ENCODE measurements at places on chromosomes 5 and 9.
A peak's percentile ranks its signal among the peaks of the same experiment; 100 is the strongest.

GRCh38 chr9:131092548-131093440 lies 3.5 kb upstream of the AIF1L start:
- H3K4me1 ChIP-seq, result peaks cover 11% of the 10 kb centered on the region
- H3K4me3 ChIP-seq, result no peak overlapping the region
- DNase-seq, result no peak
- no peaks in the 10 kb centered on the region for H3K36me3 ChIP-seq

GRCh38 chr5:169695025-169695625 lies 58.0 kb downstream of the DOCK2 start:
- no peak for DNase-seq
- no peak overlapping the region for H3K27ac ChIP-seq
- peaks cover 17% of the 10 kb centered on the region for H3K36me3 ChIP-seq
- H3K27me3 ChIP-seq, result no peaks in the 10 kb centered on the region
- no peak overlapping the region for H3K4me3 ChIP-seq

DNA sequence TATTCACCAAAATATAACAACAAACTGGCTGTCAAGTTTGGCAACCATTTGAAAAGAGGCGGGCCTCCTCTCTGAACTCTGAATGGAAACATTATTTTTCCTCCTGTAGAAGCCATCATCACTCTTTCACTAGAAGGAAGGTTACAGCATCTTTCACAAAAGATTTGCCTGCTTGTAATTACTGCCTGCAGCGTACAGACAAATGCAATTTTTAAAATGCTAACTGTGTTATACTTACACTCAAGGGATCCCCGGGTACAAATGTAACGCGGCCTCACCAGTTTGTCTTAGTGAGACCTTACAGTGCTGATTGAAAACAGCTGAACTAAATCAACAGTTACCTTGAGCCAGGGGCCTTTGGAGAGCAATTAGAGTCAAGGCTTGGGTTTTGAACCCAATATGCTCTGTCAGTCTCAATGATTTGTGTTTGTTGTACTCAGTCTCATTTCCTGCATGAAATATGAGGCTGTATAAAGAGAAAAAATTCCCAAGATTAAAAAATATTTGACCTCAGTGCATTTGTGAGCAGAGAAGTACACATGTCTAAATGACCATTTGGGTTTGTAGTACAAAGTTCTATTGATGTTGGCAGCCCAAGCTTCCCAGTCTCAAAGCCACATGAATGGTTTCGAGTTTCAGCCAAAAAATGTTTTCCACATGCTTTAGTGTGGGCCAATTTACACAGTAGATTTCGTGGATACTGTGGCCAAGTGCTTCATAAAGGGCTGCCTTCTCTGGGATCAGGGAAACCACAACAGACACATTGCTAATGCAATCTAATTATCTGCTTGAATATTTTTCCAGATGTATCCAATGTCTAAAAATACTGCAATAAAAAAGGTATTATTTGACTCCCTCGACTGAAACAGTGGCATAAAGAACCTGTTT lies 500.0 kb downstream of the SPATA31D1 start:
- H3K27me3 ChIP-seq, result no peaks in the 10 kb centered on the region
- H3K4me1 ChIP-seq, result no peaks in the 10 kb centered on the region
- H3K27ac ChIP-seq, result no peak overlapping the region

DNA sequence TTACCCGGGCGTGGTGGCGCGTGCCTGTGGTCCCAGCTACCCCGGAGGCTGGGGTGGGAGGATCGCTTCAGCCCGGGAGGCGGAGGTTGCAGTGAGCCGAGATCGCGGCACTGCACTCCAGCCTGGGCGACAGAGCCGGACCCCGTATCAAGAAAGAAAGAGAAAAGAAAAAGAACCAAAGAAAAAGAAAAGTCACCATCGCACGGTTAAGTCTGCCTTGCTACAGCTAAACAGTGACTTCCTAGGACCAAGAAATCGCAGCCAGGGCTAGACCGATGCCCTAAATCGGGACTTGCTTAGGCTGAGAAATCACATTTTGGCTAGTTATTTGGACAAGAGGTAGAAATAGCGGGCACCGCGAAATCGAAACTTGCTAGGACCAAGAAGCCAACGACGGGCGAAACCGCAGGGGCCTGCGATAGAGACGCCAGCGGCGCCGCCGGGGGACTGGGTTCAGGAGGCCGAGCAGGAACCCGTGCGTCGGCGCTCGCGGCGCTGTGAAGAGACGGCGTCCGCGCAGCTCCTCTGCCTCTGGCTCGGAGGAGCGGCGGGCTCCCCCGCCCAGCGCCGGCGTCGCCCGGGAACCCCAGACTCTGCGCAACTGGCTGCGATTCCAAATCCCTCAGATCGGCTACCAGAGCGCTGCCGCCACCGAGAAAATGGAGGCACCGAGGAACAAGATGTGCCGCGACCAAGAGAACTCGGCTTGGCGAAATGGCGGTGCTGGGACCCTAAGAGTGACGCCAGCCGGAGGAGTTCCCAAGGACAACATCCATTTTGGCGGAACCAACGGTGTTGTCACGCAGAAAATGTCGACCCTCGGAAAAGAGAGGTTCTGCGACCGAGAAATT lies 26.1 kb upstream of the ANXA2R start:
- peaks cover 10% of the 10 kb centered on the region for H3K36me3 ChIP-seq
- DNase-seq, result peak; percentile 93
- peak overlapping the region; percentile 98 for H3K27ac ChIP-seq
- peak overlapping the region; percentile 87 for H3K4me3 ChIP-seq

GRCh38 chr5:9713356-9713755 lies 83.2 kb upstream of the TAS2R1 start:
- DNase-seq, result no peak
- H3K4me3 ChIP-seq, result no peak overlapping the region
- no peak overlapping the region for H3K27ac ChIP-seq
- no peaks in the 10 kb centered on the region for H3K4me1 ChIP-seq

DNA sequence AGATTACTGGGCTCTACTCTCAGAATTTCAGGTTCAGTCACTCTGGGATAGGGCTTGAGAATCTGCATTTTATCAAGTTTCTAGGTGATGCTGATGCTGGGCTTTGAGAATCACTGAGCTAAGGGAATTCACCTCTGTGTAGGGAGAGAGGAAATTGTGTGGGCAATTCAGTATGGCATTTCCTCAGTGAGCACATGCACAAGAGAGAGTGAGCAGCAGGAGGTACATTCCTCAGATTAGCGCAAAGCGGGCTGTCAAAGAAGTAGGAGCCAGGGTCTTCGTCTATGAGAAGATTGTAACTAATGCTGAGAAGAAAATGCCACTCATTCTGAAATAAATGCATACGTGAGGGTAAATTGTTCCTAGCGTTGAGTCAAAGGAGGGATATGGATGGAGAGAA lies 175.9 kb downstream of the KIF4B start:
- no peaks in the 10 kb centered on the region for H3K27me3 ChIP-seq
- no peak for DNase-seq
- H3K4me1 ChIP-seq, result no peaks in the 10 kb centered on the region
- H3K4me3 ChIP-seq, result no peak overlapping the region

DNA sequence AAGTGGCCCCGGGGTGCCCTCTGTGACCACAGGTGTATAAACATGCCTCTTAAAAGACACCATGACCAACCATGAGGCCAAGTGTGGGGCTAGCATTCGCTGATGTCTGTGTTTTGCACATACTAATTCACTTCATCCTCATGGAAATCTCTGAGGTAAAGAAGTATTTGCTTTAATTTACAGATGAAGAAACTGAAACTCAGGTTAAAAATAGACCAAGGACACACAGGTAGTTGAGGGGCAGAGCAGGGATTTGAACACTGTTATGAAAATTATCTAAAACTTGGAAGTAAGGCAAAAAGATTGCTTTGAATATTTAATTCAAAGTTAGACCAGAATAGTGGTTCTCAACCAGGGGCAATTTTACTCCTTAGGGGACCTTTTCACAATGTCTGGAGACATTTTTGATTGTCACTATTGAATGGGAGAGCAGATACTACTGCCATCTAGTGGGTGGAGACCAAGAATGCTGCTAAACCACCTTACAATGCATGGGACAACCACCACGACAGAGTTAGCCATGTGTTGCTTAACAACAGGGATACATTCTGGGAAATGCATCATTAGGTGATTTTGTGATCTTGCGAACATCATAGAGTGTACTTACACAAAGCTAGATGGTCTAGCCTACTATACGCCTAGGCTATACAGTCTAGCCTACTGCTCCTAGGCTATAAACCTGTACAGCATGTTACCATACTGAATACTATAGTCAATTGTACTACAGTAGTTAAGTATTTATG lies 8.0 kb upstream of the FXN start:
- H3K27ac ChIP-seq, result no peak overlapping the region
- H3K27me3 ChIP-seq, result no peaks in the 10 kb centered on the region
- H3K4me1 ChIP-seq, result peaks cover 5% of the 10 kb centered on the region
- H3K36me3 ChIP-seq, result no peaks in the 10 kb centered on the region
- no peak overlapping the region for H3K4me3 ChIP-seq

GRCh38 chr5:121138495-121138907 lies 674.4 kb downstream of the PRR16 start:
- no peak for DNase-seq
- H3K27me3 ChIP-seq, result no peaks in the 10 kb centered on the region
- no peak overlapping the region for H3K27ac ChIP-seq

- H3K4me3 ChIP-seq, result no peak overlapping the region
- H3K36me3 ChIP-seq, result no peaks in the 10 kb centered on the region
- DNase-seq, result no peak
- H3K4me1 ChIP-seq, result no peaks in the 10 kb centered on the region
- H3K27ac ChIP-seq, result no peak overlapping the region
- H3K27me3 ChIP-seq, result peaks cover 11% of the 10 kb centered on the region
These were observed 24.8 kb downstream of the SARDH start for GRCh38 chr9:133713150-133713959.

DNA sequence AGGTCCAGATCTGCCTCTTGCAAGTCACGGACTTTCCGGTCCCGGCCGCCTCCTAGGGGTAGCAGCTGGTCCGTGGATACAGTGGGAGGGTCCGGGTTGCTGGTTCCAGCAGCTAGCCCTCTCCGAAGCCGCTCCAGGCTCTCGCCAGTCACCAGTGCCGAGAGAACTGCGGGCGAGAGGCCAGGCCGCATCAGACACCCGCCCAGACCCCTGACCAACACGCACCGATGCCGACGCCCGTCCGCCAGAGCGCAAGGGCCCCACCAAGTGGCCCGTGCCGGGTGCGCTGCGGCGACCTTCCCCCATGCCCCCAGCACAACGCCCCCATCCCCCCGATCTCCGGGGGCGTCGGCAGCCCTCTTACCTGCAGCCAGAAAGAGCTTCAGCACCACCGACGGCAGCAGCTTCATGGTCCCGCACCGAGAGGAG lies 470 bp downstream of the HBEGF start:
- peak overlapping the region; percentile 67 for H3K4me3 ChIP-seq
- H3K27me3 ChIP-seq, result no peaks in the 10 kb centered on the region
- no peaks in the 10 kb centered on the region for H3K36me3 ChIP-seq
- H3K4me1 ChIP-seq, result peaks cover 63% of the 10 kb centered on the region
- DNase-seq, result peak; percentile 33

GRCh38 chr5:174690271-174690670 lies 34.1 kb upstream of the MSX2 start:
- no peak overlapping the region for H3K4me3 ChIP-seq
- no peak for DNase-seq
- H3K4me1 ChIP-seq, result no peaks in the 10 kb centered on the region
- no peaks in the 10 kb centered on the region for H3K36me3 ChIP-seq
- peaks cover 35% of the 10 kb centered on the region for H3K27me3 ChIP-seq

DNA sequence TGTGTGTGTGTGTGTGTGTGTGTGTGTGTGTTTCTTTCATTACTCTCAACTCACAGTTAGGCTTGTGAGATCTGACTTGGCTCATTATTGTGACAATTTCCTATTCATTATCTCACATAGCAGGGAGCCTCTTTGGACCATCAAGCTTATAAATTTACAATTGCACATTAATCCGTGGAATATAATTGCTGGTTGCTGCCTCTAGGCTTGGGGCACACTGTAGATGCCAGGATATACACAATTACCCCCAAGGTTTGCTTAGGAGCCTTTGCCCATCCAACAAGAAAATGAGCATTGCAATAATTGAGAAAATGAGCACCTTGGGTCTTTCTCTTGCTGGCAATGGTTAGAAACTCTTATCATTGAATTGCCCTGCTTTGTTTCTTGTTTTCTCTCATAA lies 161.6 kb upstream of the DMRTA1 start:
- no peak overlapping the region for H3K4me3 ChIP-seq
- H3K4me1 ChIP-seq, result no peaks in the 10 kb centered on the region
- H3K36me3 ChIP-seq, result no peaks in the 10 kb centered on the region
- DNase-seq, result no peak
- H3K27me3 ChIP-seq, result no peaks in the 10 kb centered on the region

DNA sequence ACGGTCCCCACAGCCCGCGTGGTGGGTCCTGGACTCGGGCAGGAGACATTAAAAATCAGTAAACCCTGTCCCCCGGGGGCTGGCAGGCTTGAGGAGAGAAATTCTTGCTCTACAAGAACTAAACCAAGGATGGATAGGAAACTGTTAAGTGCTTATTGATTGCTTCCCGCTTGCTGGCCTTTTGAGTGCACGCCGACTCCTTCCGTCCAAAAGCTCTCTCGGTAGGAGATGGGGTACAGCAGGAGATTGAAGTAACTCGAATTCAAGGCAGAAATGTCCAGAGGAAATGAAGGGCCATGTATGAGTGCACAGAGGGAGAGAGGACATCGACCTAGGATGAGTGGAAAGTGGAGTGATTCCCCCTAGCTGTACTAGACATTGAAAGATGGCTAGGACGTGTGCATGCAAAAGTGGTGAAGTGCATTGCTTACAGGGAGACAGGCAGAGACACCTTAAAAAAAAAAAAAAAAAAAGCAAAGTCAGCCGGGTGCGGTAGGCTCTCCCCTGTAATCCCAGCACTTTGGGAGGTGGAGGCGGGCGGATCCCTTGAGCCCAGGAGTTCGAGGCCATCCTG lies 923 bp downstream of the RECK start:
- no peaks in the 10 kb centered on the region for H3K36me3 ChIP-seq
- peak overlapping the region; percentile 75 for H3K4me3 ChIP-seq
- peak overlapping the region; percentile 55 for H3K27ac ChIP-seq
- H3K4me1 ChIP-seq, result peaks cover 23% of the 10 kb centered on the region

DNA sequence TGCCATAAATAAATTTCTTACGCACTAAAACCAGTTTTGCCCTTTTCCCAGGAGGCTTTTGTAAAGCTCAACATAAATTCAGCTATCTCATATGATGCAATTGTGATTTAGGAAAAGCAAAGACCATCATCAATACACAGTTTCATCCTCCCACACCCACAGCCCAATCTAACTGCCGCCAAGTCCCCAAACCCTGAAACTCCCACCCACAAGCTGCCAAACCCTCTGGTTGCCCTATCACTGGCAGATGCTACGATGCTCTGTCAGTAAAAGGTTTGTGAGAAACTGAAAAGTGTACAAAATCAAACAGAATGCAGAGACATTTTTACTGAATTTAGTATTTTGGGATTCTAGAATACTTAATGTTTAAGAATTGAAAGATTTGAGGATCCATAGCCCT lies 42.8 kb upstream of the NR4A3 start:
- H3K4me3 ChIP-seq, result no peak overlapping the region
- no peak for DNase-seq
- peaks cover 4% of the 10 kb centered on the region for H3K27me3 ChIP-seq
- H3K36me3 ChIP-seq, result no peaks in the 10 kb centered on the region

GRCh38 chr5:91020065-91020800 lies 362.9 kb downstream of the ARRDC3 start:
- H3K27ac ChIP-seq, result no peak overlapping the region
- no peaks in the 10 kb centered on the region for H3K4me1 ChIP-seq
- H3K27me3 ChIP-seq, result no peaks in the 10 kb centered on the region
- no peaks in the 10 kb centered on the region for H3K36me3 ChIP-seq
- no peak overlapping the region for H3K4me3 ChIP-seq

Measured in B cell (primary cell).